ENCODE measurements at places on chromosomes 6 and 20.

DNA sequence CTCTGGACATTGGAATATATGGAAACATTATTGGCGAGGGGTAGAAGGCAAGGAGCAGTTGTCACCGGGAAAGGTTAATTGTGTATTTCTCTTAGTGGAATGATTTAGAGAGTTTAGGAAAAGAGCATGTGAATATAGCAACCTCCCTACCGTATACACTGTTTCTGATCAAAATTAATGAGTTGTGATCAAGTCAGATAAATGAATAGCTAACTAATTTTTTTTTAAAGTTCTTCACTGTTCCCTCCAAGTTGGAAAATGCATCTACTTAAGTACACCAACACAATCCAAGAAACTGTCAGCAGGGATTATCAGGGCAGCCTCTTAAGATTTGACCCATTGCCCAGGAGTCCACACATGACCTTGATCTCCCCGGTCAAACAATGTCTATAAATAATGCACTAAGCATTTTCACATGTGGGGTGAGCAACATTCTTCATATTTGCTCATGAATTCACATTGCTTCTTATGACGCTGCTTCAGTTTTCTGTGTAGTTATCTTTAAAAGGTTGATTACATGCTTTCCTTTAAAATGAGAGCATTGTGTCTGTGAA is 680.8 kb upstream of the NRSN1 start:
- no peak for DNase-seq

GRCh38 chr20:16601047-16601446 is 27.8 kb upstream of the KIF16B start:
- no peak for DNase-seq

GRCh38 chr6:107793191-107793590 is 30.9 kb downstream of the SCML4 start:
- no peak for DNase-seq

DNA sequence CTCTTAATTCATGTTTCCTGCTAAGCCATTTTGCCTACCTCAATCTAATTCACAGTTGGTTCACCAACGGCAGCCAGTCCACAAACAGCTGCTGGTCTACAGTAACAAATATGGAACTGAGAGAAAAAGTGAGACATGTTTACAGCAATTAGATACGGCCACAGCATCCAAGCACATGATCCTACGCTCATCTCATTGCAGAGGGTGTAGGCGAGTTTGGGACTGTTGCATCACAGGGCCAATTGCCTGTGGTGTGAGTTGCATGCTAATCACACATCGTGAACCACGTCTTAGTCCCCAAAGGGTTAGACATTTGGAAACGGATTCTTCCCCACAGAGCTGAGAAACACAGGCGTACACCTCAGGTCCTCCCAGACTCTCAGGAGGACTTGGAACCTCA is 166.9 kb downstream of the EYA2 start:
- DNase-seq = no peak

- DNase-seq = no peak
Observed at GRCh38 chr6:33420491-33421343, 852 bp downstream of the SYNGAP1 start.

DNA sequence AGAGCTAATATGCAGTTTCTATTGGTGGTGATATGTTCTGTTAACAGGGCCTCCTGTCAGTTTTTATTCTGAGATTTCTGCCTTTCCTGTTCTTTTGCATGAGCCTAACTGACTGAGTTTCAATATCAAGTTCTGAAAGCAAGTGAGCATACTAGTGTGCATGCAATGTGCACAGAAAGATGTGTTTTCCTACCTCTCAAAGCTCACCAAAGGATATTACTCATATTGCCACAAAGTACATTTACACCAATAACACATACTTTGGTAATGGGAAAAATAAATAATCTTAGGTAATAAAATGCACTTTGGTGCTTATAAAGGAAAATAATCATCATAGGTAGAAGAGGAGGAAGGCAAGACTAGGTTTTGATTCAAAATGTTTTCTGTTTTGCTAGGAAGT is 195.0 kb downstream of the KHDC1L start:
- no peak for DNase-seq

GRCh38 chr6:168575346-168576098 is 134.5 kb downstream of the SMOC2 start:
- no peak for DNase-seq

DNA sequence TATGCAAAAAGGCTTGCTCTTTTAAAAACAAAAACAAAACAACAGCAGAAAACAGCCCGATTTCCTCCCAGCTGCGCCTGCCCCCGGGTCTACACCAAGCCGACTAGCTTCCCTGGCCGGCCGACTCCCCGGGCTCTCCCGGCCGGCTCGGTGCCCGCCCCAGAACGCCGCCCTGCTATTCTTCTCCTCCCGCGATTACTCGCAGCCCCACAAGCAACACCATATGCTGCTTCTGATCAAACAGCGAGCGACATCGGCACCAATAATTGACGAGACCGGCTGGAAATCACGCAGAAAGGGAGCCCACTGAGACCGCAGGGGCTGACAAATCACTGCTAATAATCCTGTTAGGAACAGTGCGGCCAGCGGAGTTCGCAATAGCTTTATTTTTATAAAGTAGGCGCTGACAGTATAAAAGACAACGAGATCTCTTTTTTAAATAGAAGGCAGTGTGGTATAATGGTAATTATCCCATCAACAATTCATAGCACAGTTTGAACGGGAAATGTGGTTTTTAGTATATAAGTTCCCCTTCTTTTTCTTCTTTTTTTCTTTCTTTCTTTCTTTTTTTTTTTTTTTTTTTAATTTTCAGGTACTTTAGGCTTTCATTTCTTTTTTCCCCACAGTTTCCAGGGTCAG is 3.3 kb downstream of the SIM1 start:
- DNase-seq = no peak

DNA sequence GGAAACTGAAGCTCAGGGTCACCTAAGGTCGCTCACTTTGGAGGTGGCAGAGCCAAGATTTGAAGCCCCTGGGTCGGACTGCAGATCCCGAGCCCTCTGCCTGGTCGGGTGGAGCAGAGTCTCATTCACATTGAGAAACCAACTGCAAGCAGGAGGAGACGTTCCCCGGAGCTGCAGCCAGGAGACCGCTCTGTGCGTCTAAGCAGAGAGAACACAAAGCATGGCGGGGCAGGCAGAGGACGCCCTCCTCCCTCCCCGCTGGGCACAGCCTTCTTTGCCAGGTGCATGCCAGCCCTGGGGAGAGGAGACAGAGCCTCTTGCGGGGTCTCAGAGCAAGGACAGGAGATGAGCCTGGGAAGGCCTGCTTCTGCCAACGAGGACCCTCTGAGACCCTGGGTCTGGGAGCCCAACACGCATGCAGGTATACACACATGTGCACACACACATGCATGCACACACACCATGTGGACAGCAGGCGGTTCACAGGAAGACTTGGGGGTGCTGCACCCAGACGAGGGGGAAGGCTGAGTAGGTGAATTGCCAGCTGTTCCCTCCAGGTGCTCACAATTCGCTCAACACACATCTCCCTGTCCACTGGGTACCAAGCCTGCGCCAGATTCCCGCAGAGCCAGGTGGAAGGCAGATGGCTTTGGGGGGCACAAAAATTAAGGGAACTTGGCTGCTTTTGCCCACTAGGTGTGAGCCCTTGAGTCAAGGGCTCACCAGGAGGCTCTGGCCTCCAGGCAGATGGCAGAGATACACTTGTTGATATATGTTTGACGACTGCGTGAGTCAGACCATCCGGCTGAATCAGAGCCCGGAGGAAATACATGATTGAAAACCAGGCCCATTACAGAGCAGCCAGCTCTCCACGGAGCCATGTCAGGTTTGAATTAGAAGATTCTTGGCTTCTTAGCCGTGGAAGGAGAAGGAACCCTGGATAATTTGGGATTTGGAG is 5.5 kb upstream of the NTSR1 start:
- peak; percentile 99 for DNase-seq

- DNase-seq = peak; percentile 27
Observed at GRCh38 chr20:7003598-7003997, 236.1 kb downstream of the BMP2 start.

DNA sequence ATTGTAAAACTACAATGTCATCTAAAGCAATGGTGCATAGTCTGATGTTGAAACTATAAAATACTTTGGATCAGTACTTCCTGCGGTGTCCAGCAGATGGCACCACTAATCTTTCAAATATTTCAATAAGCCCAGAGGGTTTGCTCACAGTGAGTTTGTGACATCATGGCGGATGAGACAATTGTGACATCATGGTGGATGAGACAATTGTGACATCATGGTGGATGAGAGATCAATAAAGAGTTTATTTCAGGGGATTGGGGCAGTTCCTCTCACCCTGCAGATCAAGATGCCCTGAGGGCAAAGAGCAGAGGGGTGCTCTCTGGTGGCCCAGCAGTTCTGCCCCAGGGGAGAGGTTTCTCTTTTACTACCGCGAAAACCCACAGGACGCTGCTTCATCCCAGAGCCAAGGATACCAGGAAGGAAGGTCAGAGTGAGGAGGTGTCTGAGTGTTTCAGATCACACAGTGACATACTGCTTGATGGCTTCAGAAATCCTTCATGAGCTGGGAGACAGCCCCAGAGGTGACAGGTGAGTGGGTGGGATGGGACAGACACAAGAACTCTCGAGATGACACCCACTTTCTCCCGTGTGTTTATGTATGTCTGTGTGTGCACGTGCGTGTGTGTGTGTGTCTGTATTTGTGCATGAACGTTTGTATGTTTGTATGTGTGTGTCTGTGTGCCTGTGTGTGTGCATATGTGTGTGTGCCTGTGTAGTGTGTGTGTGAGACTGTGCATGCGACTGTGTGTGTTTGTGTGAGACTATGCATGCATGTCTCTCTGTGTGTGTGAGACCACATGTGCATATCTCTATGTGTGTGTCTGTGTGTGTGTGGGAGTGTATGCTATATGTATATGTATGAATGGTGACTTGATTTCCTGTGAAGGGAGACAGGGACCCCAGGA is 7.3 kb upstream of the ULBP2 start:
- no peak for DNase-seq

Data from RWPE1 (cell line).